ENCODE measurements at places on chromosomes 6 and 20.

DNA sequence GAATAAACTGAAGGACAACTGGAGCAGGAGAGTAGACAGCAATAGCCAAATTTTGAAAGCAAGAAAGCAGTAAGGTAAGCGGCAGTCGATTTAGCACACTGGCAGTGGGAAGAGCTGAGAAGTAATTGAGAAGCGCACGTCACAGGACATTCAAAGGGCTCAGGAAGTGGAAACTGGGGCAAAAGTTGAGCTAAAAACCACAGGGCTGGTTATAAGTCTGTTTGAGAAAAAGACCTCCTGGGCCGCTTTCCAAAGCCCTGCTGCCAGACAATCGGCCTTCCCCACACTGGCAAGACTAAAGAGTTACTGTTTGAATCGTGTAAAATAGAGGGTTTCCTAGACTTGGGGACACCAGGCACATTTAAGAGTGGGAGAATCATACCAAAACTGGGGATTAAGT lies 161.4 kb downstream of the DNAH8 start:
- DNase-seq = peak; percentile 74

DNA sequence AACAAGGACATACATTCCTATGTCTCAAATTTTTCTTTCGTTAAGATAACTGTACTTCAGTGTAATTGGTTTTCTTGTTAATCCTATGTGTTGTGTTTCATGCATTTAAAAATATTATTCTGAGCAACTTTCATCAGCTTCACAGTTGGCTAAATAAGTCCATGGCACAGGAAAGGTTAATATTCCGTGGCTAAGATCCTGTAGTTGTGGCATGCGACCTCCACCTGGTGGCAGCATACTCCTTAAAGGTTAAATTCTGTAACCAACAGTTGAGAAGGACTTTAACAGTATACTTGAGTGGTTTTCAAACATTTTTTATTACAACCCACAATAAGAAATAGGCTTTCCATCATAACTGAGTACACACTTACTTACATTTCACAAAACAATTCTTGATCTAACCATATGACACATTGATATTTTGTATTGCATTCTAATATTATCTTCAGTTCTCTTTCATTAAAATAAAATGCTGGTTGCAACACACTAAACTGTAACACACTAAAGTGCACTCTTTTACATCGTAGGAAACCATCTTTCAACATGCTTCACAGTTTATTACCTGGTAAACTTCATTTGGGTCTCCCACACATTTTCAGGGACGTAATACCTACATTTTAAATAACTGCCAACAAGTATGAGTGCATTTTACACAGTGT lies 118.3 kb downstream of the SLX4IP start:
- peak; percentile 71 for DNase-seq

DNA sequence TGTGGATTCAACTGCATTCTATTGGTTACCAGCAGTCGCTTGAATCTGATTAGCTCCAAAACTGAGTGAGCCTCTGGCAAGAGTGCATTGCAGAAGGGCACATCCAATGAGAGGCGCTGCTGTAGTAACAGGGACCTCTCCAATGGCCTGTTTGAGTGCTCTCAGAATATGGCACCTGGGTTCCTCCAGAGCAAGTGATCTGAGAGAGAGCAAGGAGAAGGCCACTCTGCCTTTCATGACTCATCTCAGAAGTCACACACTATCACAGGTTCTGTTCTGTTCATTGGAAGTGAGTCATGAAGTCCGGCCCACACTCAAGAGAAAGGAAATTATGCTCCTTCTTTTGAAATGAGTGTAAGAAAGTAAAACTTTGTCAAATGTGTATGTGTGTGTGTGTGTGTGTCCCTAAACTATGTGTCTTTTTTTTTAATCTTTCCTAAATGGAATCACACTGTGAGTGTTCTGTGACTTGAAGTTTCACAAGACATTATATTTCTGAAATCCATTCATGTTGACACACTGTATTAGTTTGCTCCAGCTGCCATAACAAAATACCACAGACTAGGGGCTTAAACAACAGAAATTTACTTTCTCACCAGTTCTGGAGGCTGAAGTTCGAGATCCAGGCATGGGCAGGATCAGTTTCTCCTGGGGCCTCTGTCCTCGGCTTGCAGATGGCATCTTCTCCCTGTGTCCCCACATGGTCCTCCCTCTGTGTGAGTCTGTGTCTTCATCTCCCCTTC lies 138.3 kb upstream of the CDYL start:
- peak; percentile 55 for DNase-seq

DNA sequence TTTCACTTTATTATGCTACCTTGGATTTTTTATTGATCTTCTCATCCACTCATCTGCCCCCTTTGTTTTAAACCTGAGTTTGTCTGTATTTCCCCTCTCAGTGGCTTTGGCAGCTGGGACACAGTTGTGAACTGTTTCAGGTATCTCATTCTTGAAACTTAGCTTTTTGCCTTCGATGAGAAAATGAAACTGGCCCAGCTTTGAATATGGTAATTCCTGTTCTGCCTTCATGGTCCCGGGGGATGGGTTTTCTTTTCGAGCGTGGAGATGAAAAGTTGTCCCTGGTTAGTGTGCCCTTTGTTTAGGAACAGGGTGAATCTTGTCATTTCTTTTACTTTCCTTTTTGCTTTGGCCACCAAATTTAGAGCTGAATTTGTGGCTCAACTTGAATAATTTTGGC lies 25.6 kb downstream of the DHX35 start:
- no peak for DNase-seq

DNA sequence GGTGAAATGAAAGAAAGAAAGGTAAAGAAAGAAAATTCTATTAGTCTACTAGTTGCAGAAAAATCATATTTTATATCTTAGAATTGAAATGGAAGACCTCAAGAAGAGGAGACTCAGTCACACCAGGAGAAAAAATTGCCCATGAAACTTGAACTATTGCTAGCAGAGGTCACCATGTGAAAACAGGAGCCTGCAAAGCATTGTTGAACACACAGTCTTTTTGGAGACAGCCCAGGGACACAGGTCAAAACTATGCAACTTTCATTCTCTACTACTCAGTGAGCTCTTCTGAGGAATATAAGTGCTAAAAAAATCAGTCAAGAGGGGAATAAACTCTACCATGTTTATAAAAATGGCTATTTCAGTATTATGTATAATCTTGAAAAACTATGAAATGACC lies 89.8 kb upstream of the TENT5A start:
- DNase-seq = no peak

DNA sequence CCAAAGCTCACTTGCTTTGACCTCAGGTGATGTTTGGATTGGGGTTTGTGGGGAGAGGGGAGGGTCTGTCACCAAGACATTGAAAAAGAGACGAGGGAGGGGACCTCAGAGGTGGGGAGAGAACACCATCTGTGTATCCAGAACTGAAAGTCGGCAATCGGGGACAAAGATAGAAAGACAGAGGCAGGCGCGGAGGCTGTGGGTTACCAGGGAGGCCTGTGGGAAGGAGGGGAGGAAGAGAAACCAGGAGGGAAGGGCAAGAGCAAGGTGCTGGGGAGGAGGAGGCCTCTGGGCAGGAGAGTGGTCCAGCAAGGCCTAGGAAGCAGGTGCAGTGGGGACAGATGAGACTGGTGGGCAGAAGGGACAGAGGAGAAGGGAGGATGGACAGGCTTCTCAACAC lies 211.2 kb downstream of the CDC5L start:
- DNase-seq = no peak

- no peak for DNase-seq
Measured at GRCh38 chr20:17875981-17876385, 92.6 kb downstream of the SNX5 start.

DNA sequence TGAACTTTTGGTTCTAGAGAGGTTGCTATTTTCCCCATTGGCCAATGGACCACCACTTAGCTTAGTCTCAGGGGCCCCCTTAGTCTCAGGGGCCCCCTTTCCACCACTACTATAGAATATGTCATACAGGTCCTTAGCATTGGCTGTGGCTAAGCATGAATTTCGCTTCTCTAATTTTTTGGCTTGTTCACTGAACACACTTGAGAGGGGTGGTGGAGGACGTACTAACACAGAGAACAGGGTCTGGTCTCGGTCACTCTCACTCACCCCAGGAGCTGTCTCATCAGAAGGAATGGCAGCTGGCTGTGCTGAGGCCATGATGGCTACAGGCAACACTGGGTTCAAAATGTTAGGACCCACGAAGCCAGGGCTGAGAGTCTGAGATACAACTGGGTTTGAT lies 30.3 kb downstream of the ZNF318 start:
- DNase-seq = no peak

DNA sequence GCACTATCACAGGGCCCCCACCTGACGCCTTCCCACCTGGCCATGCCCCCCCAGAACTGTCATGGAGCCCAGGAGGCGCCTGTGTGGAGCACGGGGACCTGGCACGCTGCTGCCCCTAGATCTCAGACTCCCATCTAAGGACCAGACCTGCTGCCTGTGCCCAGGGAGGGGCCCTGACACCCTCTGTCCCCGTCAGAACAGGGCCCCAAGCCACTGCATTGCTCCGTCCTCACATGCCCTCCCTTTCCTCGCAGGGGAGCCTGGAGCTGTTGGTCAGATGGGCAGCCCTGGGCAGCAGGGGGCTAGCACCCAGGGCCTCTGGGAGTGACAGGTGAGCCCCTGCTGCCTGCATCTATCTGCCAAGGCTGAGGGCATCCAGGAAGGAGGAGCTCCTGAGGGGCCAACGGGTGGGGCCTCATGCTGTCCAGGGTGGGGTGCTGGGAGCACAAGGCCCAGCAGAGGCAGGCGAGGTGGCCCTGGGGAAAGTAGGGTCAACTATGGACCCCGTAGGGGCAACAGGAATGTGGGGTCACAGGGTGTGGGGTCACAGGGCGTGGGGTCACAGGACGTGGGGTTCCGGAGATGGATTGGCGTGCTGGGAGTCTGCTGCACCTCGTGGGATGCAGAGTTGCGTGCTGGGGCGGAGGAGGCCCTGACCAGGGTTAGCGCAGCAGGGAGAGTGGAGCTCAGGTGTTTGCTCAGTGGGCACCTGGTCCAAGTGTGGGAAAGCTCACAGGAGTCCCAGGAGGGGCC lies 31.6 kb downstream of the CHRNA4 start:
- DNase-seq = no peak

DNA sequence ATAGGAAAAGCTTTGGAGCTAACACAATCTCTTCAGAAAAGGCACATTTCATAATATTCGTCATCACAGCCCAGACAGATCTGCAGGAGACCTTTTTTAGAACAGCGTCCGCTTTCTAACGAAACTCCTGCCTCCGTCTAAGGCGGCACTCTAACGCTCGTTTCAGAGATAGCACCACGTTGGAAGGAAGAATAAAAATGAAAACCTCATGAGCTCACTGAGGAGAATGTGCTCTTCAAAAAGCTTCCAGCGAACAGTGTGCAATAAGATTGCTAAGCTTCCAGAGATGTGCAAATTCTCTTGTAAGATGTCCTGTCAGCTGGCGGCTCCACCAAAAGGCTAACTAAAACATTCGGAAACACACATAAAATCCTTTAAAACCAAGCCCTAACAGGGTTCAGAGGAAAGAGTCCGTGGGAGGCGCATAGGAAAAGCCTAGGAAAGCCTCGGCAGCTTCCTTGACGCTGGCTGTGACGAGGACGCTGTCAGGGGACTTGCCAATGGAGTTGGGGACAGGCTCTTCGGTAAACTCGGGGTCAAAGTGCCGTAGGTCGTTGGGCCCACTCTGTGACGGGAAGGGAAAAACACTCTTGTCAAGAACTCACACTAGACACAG lies 117.6 kb upstream of the SLC2A12 start:
- DNase-seq = peak; percentile 49

GRCh38 chr20:43925801-43926200 lies 11.1 kb downstream of the TOX2 start:
- DNase-seq = peak; percentile 39

- no peak for DNase-seq
Measured at GRCh38 chr6:65259059-65259458, 448.0 kb downstream of the EYS start.

DNA sequence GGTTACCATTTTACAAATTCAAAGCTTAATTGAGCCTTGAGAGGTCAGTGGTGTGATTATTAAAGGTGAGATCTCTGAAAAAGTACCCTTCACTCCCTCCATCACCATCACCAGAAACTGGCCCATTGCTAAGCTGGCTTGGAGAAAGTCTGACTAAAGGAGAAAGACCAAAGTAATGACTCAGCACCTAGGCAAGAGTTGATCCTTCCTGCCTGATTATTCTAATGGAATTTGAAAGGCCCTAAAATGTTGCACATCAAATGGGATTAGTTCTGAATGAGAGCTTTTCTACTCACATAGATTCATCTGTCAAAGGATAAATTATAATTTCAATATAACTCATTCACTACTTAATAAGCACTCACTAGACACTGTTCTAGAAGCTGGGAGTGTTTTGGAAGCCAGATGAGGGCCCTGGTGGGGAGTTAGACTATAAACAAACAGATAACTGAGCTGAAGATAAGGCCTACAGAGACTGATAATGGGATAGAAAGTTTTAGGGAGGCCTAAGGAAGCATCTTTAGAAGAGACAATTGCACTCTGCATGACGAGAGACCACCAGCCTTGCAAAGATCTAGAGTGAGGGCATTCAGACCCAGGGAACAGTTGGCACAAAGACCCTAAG lies 366.7 kb downstream of the SYNE1 start:
- no peak for DNase-seq

- DNase-seq = no peak
Measured at GRCh38 chr6:37595859-37596258, 96.2 kb upstream of the CCDC167 start.
